ENCODE measurements at places on chromosomes 2 and 18.
A peak's percentile ranks its signal among the peaks of the same experiment; 100 is the strongest.

DNA sequence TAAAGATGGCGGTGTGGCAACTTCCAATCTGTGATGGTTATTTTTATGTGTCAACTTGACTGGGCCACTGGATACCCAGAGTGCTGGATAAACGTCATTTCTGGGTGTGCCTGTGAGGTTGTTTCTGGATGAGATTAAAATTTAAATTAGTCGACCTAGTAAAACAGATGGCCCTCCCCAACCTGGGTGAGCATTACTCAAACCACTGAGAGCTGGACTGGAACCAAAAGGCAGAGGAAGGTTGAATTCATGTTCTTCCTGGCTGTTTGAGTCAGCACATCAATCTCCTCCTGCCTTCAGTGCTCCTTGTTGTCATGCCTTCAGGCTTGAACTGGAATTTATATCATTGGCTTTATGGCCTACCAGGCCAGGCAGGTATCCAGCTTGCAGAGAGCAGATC is 190.8 kb upstream of the RGPD4 start:
- no peak for DNase-seq

DNA sequence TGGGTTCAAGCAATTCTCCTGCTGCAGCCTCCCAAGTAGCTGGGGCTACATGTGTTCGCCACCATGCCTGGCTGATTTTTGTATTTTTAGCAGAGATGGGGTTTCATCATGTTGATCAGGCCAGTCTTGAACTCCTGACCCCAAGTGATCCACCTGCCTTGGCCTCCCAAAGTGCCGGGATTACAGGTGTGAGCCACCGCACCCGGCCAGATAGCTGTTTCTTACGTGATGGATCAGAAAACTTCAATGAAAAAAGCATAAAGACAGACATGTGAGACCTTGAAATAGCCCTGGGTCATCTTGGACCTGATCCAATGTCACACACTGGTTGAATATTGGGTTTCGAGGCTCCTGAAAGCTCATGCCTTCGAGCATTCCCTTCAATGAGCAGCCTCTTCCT is 66.7 kb upstream of the RTN4 start:
- no peak for DNase-seq

DNA sequence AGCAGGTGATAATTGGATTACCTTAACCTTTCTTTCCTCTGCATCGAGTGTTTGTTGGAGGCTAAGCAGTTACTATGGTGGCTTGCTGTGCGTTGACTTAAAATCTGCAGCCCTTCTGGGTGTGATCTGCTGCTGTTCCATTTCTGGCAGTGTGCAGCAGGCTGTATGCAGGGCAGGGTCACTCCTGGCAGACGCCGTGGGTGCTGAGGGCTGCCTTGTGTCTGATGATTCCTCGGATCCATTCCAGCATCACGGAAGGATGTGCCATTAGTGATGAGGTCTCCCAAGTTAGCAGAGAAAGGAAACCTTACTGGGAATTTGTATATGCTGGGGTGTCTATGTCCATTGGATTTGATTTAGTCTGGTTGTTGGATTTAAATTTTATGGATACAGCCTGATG is 310.8 kb downstream of the AGAP1 start:
- no peak for DNase-seq

GRCh38 chr18:3088449-3088848 is 75.5 kb upstream of the LPIN2 start:
- no peak for DNase-seq

GRCh38 chr2:95761556-95761955 is 169.8 kb downstream of the TRIM43 start:
- DNase-seq = no peak

DNA sequence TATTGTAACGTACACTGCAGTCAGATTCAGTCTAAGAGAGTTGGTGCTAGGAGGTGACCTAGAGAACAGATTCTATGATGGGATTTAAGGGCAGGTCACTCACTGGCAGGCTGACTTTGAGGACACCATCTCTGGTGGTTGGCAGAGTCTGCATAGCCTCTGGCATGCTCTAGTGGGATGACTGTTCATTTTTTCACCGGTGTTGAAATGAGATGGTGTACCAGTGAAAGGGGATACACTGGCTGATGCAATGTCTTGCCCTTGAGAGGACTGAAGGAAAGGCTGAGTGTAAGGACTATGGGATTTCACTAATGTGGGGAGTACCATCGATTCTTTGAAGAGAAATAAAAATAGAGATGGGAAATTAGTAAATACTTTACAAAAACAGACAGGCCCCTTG is 186.9 kb upstream of the PIEZO2 start:
- DNase-seq = no peak

DNA sequence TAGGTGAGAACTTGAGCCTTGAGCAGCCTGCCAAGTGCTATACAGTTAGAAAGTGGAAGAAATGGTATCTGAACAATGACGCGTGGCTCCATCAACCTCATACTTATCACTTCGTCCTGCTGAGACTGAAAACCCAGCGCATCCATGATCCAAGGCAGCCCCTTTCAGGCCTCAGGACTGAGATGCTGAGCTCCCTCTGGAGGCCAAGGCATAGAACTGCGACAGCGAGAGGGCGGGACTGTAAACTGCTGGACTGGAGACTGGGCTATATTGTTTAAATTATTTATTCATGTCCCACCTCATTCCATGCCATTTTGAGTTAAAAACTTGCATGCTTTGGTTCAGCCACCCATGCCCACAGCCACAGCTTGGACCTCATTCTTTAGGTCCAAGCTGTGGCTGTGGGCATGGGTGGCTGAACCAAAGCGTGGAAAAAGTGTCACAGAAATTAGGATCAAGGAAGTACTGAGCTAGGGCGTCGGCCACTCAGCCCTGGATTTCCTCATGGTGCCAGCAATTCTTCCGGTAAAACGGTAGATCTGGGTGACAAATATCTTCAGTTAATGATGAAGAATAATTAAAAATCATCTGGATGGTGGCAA is 195.5 kb downstream of the L3MBTL4 start:
- DNase-seq = no peak

- DNase-seq = no peak
Measured at GRCh38 chr18:22018366-22018765, 151.0 kb upstream of the GATA6 start.

DNA sequence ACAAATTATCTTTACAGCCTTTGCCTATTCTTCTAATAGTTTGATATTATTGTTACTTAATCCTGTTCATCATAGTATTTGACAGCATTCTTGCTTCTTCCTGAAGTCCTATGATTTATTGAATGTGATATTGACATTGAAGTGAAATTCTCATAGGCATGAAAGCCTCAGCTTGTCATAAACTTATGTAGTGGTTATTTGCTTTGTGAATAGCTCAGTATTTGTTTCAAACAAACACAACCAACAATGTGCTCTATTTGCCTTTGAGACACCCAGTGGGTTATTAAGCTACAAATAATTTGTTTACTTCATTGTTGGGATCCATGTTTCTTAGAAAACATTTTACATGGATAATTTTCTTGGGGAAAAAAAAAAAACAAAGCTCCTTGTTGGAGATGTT is 57.2 kb downstream of the TTC39C start:
- DNase-seq = no peak

- DNase-seq = no peak
Measured at GRCh38 chr2:236143811-236144210, 24.4 kb downstream of the GBX2 start.

GRCh38 chr2:181738074-181738473 is 57.8 kb upstream of the NEUROD1 start:
- no peak for DNase-seq

DNA sequence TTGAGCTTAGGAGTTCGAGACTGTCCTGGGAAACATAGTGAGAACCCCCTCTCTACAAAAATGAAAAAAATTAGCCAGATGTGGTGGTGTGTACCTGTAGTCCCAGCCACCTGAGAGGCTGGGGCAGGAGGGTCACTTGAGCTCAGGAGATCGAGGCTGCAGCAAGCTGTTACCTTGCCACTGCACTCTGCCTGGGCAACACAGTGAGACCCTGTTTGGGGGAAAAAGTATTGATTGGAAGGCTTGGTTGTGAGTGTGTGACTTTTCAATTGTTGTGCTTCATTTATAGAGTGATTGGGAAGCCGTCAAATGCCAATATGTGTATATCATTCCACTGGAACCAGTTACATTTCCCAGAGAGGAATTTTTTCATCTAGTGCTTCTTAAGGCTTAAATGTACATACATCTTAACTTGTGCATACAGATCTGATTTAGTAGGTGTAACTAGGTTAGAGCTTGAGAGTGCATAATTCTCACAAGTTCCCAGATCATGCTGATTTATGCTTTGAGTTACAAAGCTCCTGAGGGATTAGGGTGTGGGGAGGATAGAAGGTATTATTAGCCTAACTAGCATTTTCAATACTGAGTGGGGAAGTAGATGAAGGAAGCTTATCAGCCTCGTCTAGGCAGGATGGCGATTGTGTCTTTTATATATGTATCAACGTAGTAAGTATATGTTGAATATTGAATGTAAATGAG is 15.3 kb downstream of the WDR43 start:
- DNase-seq = no peak

GRCh38 chr2:118089139-118089800 is 999 bp downstream of the INSIG2 start:
- DNase-seq = no peak

DNA sequence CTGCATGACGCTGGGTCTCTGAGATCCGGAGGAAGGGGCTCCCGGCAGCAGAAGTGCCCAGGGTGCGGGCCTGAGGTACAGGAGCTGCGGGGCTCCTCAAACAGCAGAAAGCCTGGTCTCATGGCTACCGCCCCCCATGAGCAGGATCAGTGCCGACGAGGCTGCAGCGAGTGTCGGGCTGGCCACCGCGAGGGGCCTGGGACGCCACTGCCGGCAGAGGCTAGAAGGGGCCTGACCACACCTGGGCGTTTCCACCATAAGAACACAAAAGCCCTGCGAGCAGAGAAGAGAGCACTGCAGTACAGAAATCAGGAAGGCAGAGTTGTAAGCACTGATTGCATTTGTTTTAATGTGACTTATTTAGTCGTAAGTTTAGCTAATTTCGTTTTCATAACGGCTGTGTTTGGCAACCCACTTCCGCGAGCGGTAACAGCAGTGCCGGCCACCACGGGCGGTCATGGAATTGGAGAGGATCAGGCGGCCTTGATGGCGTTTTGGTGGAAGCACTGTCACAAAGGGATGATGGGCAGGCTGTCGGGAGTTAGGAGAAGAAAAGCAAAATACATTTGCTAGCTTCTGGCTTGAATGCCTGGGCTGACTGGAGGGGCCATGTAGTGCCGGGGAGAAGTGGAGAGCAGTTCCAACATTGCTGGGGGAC is 117.4 kb downstream of the HDAC4 start:
- no peak for DNase-seq

GRCh38 chr18:48581941-48582340 is 43.1 kb downstream of the CTIF start:
- DNase-seq = no peak

- DNase-seq = peak; percentile 48
Measured at GRCh38 chr18:12911025-12911928, 27.2 kb upstream of the PTPN2 start.

DNA sequence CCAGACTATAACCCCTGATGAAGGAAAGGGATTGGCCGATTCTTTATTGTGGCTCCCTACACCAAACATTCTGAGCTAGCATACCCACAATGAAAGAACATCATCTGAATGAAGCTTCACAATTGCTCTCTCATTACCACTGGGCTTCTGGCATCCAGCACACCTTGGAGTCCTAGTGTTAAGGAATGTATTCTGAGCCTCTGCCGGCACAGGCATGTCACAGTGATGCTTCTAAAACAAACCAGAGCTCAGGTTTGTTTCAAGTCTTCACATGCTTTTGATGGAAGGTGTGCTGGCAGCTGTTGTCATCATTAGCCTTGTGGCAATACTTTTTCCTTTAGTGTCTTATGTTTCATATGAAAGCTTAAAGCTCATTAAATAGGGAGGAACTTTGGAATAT is 76.3 kb upstream of the RBBP8 start:
- no peak for DNase-seq

DNA sequence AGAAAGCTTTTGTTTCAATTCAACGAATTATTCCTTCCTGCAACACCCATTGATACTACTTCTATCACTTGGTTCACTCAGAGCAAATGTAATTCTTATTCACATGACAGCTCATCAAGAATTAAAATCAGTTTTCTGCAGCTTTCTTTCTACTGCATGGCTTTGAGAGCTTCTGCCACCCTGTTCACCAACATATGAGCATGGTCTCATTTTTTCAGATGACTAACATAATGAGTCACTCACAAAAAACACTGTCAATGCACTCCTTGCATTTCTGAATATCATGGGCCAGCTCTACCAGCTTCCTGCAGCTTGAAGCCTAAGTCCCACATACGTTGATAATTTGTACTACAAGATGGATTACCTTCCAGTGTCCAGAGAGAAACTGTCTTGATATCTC is 342.9 kb downstream of the LRATD1 start:
- no peak for DNase-seq

DNA sequence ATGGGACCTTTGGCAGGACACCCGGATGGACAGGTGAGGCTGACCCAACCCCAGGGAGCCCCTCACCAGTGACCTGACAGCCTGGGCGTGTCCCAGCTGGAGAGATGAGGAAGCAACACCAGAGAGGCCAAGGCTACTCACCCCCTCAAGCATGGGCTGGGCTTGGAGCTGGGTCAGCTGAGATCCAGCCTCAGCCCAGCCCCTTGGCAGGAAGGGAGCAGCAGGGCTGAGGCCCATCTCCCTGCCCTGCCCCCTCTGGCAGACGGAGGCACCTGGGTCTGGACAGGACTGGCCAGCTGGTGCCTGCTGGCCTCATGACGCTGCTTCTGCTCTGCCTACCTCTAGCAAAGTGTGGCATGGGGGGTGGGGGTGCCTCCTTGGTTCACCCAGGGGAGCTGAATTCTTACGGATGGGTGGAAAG is 37.8 kb downstream of the HS6ST1 start:
- DNase-seq = no peak

DNA sequence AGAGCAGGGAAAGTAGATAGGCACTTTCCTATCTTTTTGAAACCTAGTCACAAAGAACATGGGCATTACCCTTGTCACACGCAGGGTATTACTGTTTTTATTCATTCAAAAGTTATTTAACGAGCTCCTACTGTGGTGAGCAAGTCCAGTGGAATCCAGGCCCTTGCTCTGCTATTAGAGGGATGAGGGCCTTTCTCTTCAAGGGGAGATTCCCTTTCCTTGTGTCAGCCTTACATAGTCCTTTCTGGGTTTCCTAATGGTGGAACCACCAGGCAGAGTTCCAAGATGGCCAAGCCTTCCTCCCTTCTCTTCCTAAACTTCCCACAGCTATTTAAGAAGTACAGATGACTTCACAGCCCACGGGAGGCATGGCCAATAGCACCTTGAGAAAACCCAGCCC is 64.6 kb downstream of the SPTBN1 start:
- DNase-seq = no peak

All from activated T-helper 1 cell treated with Interleukin-2 at 50 U/mL for 16 hours (primary cell).